ENCODE measurements at places on chromosomes 1 and 21. TPM values are rescaled to one million over a fixed set of nuclear protein-coding genes. Genes with fewer than 3 reads are reported as not detected.

Gene CELA3B
- not detected for total RNA-seq

- H3K27me3 ChIP-seq: no peaks in the 10 kb centered on the region
- no peak overlapping the region for H3K27ac ChIP-seq
- no peak overlapping the region for H3K4me3 ChIP-seq
Observed at GRCh38 chr1:187013582-187014200, 184.9 kb downstream of the PLA2G4A start.

GRCh38 chr1:8031176-8031785 lies 5.2 kb upstream of the ERRFI1 start:
- no peak overlapping the region for H3K4me3 ChIP-seq
- no peaks in the 10 kb centered on the region for H3K36me3 ChIP-seq
- H3K27me3 ChIP-seq: peaks cover 4% of the 10 kb centered on the region

Gene NR5A2
- 2.0 TPM for total RNA-seq

DNA sequence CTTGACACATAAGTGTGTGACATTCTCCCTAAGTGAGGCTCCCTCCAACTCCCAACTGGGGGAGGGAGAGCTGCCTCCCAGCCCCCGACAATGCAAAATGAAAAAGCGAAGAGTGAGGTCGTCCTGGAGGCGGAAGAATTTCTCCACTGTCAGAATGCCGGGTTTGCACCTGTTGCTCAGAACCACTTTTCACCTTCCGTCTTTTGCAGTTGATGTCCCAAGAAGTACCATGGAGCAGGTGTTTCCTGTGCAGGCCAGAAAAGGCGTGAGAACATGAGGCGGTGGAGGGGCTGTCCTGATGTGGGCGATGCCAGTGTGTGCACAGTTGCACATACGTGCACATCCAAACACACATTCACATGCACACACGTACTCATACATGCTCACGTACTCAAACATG lies 158.6 kb upstream of the AJAP1 start:
- H3K27me3 ChIP-seq: peaks cover 9% of the 10 kb centered on the region
- peaks cover 8% of the 10 kb centered on the region for H3K36me3 ChIP-seq
- H3K27ac ChIP-seq: no peak overlapping the region
- H3K4me3 ChIP-seq: no peak overlapping the region
- no peaks in the 10 kb centered on the region for H3K4me1 ChIP-seq

DNA sequence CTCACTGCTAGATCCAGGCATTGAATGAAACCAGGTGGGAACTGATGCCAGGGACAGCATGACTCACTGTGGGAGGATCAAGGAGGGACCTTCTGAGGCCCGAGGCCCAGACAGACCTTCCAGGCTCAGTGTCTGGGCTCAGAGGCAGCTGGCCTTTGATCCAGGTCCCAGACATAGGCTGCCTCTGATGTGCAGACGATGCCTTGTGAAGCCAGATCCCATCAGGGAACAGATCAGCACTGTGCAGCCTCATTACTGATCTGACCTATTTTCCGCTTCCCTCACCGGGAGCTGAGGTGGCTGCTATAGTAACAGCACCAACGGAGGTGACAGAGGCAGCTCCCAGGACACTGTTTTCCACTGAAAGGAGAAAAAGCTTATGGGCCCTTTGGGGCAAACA lies 399.5 kb downstream of the MATN1 start:
- peaks cover 21% of the 10 kb centered on the region for H3K4me1 ChIP-seq
- H3K4me3 ChIP-seq: no peak overlapping the region
- H3K27ac ChIP-seq: no peak overlapping the region
- peaks cover 4% of the 10 kb centered on the region for H3K27me3 ChIP-seq
- no peak for DNase-seq

Gene SLC25A34
- 4.1 TPM for total RNA-seq

Gene AKNAD1
- total RNA-seq: not detected

Gene A3GALT2
- total RNA-seq: 0.71 TPM
